ENCODE measurements at places on chromosomes 4 and X.

GRCh38 chrX:146658379-146658778 lies 151.2 kb upstream of the CXorf51B start:
- DNase-seq = no peak

- DNase-seq = no peak
Measured at GRCh38 chr4:179755322-179755721, 2313.1 kb upstream of the AGA start.

DNA sequence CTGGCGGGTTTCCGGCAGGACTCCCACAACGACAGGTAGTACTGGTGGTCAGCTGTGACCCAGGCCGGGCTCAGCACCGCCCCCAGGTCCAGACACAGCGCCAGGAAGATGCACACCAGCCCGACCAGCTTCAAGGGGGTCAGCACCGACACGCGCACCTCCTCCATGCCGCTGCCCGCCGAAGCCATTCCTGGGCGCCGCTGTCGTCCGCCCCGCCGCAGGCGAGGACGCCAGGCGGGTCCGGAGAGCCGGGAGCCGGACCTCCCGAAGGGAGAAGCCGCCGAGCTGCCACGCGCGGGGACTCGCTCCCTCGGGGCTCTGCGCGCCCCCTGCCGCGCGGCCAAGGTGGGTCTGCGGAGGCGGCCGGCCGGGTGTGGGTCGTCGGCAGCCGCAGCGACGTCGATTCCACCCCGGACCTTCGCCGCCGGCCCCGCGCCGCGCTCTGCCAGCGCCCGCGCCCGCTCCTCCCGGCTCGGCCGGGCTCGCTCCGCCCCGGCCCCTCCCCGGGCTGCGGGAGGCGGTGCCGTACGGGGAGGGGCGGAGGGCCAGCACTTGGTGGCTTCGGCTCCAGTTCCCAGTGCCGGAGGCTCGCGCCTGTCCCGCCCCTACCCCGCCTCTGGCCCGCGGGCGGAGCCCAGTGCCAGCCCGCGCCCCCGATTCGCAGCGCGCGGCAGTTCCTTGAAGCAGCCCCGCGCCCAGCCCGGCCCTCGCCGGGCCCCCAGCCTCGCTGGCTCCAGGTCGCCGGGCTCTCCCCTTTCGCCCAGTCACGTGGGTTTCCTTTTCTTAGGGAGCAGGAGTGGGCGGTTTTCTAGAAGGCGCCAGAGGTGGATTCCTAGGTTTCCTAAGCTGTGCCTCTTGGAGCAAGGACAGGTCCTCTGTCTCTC lies at the start of gene TMEM47:
Gene TMEM47 (minus strand): TSS at position 444 of the 884 bp plus-strand sequence. CDS start 256 bp downstream, at position 188.
- DNase-seq = no peak

DNA sequence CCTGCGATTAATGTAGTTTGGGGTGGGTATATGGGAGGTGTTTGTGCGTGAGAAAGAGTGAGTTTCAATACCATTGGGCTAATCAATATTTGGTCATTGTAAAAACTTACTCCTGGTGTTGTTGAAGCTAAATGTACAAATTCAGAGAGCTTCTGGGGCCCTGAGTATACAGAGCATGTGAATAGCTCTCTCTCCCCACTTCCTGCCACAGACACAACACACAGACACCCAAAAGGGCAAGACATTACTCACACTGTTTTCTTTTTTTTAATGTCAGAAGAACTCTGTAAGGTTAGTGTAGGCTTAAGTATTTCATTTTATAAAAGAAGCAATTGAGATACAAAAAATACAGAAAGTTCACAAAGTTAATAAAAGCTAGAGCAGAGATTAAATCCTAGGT lies 151.3 kb upstream of the KCNIP4 start:
- no peak for DNase-seq

GRCh38 chrX:56498756-56499155 lies 64.7 kb upstream of the UBQLN2 start:
- no peak for DNase-seq

DNA sequence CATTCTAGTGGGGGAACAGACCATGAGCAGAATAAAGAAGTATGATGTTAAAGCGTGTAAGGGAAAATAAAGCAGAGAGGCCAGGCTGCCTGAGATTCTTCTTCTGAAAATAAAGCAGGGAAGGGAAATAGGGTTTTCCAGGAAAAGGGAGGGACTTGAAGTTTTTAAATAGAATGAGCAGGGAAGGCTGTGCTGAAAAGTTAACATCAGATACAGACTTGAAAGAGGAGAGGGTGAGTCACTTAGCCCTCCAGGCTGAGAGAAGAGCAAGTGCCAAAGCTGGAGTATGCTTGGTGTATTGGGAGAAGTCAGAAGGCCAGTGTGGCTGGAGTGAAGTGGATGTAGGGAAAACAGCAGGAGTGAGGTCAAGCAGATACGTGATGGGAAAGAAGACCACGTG lies 10.0 kb upstream of the PLK4 start:
- no peak for DNase-seq

- DNase-seq = no peak
Measured at GRCh38 chrX:10106806-10107205, 50.0 kb upstream of the CLCN4 start.

DNA sequence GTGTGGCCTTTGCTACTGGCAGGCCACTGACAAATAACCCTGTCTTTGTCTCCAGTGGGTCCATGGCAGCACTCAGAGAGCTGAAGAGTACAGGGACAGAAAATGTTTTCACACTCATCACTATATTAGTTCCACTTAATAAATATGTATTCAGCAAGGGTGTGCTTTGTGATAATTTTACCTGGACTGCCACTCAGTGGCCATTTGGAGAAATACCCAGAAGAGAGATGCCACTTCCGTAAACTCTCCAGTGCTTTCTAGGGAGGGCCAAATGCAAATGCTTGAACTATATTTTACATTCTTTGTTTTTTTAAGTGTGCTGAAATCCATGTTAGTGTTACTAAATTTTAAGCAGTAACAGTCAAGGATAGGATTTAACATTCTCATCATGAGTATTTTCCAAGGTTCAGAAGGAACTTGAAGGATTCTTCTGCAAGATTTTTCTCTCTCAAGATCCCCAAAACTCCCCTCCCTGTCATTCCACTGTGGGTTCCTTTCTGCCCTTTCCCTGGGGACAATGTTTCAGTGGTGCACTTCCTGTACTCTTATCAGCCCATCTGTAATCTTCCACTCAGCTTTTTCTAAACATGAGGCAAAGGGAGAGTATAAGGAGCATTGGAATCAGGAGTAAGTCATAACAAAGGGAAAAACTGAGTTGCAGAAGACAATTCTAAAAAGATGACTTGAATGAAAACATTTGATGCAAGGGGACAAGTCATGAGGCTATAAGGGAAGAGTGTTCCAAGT lies 46.0 kb downstream of the TFDP3 start:
- DNase-seq = no peak

DNA sequence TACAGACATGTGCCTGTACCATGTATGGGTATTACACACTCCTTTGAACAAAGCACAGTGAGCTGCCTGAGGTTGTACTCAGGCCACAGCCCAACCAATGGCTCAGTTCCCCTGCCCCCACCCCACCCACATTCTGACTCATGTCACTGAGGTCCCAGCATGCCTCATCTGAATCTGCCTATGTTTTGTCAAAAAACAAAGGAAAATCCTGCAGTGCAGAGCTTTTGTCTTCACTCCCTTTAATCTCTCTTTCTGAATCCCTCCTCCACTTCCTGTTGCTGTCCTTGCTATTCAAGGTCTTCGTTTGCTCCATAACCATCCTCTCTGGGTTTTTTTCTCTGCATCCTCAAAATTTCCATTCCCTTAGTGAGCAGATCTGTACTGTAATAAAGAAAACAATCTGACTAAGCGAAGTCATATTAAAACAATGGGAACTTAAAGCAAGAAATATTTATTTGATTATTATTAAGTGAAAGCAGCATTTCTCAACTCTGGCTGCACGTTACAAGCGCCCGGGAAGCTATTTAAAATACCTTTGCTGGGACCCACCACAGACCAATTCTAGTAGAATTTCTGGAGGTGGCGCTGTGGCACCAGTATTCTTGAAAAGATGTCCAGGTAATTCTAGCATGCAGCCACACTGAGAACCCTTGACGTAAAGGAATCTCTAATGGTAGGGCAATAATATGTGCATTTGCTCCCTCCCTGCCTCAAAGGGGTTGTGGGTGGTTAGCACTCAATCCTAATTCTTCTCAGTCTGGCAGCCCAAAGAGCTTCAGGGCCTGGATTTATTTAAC lies 8.7 kb downstream of the GUCY2F start:
- DNase-seq = no peak
